ENCODE measurements at places on chromosomes 12 and 14.

GRCh38 chr14:90583427-90583826, 186.6 kb downstream of the CALM1 start:
- DNase-seq = no peak

- no peak for DNase-seq
Observed at GRCh38 chr12:26808766-26809476, 24.1 kb downstream of the ITPR2 start.

GRCh38 chr12:44519931-44520330, 356.2 kb downstream of the NELL2 start:
- DNase-seq = no peak

GRCh38 chr14:91280129-91280528, 35.6 kb upstream of the GPR68 start:
- no peak for DNase-seq

DNA sequence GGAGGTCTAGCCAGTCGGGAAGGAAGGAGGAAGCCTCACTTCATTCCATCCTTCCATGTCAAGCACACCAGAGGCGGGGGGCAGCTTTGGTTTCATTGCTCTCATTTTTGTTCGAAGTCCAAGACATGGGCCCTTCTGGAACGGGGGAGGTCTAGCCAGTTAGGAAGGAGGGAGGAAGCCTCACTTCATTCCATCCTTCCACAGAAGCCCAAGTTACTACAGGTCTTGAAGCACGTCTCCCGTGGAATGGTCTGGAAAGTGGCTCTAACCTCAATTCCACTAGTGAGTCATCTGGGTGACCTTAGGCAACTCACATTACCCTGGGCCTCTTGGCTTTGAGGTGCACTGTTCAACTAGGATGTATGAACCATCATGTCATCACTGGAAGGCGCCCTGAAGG, 156.3 kb downstream of the NTF3 start:
- no peak for DNase-seq

- DNase-seq = no peak
Observed at GRCh38 chr14:77024171-77024691, 4.3 kb downstream of the IRF2BPL start.

DNA sequence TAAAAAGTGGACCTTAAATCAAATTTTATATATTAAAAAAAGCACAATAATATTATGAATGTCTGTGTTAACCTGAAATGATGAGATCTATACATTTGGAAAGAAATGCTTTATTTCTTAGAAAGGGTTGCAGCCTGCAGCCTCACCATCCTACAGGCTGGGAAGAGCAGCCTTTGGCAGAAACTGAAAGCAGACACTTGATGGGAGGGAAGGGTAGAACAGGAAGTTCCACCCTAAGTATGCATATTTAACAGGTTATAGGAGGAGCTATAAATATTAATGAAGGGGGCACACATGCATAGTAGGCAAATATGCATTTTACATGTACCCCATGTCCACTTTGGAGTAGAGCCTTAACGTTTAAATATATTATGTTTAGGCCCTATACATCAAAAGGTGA, 498.0 kb downstream of the FLRT2 start:
- DNase-seq = no peak

DNA sequence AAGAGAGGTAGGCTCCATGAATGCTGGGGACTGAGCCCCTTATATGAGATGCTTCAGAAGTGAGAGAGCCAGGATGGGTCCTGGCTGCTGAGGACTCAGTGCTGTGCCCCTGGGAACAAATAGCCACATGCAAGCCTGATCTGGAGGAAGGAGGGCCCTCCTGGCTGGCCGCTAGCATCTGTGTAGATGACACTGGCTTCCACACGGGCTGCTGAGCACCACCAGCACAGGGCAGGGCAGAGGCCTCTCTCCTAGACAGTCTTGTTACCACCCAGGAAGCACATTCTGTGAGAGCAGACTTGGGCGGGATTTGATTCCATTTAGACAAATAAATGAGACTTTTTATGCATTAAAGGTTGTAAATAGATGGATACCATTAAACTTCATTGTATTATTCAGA, 48.0 kb downstream of the ZNF664 start:
- no peak for DNase-seq

DNA sequence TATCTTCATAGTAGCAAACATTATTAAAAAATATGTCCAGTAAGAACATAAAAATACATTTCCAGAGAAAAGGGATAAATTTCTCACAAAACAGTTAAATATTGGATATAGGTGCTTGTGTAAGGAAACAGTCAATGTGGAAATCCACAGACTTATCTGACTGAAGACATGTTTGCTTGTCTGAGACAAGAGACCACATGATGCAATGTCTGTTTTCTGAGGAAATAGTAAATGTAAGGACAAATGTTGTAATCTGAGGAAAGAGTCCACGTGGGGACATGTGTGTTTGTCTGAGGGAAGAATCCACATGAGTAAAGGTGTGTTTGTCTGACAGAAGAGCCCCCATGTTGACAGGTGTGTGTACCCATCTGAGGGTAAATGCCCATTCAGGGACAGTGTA, 1093.2 kb downstream of the TMEM121 start:
- no peak for DNase-seq

Measured in non-pigmented ciliary epithelial cell (primary cell).